ENCODE measurements at places on chromosomes 5 and 9. TPM values are rescaled to one million over a fixed set of nuclear protein-coding genes. Genes with fewer than 3 reads are reported as not detected.

- H3K4me1 ChIP-seq, result no peaks in the 10 kb centered on the region
- H3K27ac ChIP-seq, result no peak overlapping the region
- no peaks in the 10 kb centered on the region for H3K36me3 ChIP-seq
- DNase-seq, result no peak
- H3K27me3 ChIP-seq, result no peaks in the 10 kb centered on the region
Observed at GRCh38 chr9:88975966-88976889, 15.0 kb upstream of the S1PR3 start.

DNA sequence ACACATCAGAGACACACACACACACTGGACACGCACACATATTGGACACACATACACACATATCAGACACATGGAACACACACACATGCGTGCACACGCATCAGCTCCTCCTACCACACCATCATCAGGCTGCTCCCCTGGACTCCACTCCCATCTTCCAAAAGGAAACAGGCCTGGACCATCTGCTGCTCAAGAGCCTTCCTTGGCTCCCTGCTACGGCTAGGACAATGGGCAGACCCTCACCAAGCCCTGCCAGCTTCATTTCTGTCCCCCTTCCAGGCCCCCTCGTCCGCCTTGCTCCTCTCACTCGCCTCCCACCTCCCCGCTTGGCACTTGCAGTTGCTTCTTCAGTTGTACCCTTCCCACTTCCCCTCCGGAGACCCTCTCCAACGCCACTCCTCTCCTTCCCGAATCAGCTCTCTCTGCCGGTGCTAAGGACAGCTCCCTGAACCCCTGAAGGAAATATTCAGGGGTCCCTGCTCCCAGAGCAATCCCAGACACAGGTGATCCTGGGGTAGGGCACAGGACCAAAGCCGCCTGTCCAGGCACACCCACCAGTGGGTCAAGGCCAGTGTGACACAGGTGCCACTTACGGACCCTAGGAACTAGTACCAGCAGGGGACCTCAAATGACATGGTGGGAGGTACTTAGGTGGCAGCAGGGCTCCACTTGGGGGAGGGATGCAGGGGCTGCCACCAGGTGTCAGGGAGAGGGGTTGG is 12.1 kb upstream of the LAMC3 start:
- H3K27ac ChIP-seq, result no peak overlapping the region
- H3K4me1 ChIP-seq, result peaks cover 9% of the 10 kb centered on the region
- H3K27me3 ChIP-seq, result no peaks in the 10 kb centered on the region

DNA sequence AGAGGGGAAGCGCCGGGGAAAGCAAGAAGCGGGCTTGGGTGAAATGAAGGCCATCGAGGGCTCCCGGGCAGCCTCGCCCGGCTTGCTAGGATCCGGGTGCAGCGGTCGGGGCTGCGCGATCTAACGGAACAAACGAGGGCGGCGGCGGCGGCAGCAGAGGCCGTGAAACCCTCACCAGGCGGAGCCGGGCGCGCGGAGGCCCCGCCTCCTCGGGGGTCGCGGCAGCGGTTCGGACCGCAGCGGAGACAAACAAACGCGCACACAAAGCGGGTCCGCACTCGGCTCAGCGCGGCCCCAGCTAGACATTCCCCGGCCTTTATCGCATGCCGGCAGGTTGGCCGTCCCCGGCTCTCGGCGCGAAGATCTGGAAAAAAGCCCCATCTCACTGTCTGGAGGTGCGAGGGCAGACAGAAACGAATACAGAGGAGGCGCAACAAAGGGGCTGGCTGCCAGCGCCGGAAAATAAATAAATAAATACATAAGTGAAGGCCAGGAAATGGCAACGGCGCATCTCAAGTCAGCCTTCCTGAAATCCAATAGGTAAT is 10.5 kb upstream of the TRIM36 start:
- H3K36me3 ChIP-seq, result no peaks in the 10 kb centered on the region
- peaks cover 41% of the 10 kb centered on the region for H3K27me3 ChIP-seq
- H3K27ac ChIP-seq, result no peak overlapping the region

- no peaks in the 10 kb centered on the region for H3K27me3 ChIP-seq
- H3K4me3 ChIP-seq, result no peak overlapping the region
- no peaks in the 10 kb centered on the region for H3K4me1 ChIP-seq
- DNase-seq, result peak; percentile 58
- H3K36me3 ChIP-seq, result no peaks in the 10 kb centered on the region
- H3K27ac ChIP-seq, result no peak overlapping the region
Observed at GRCh38 chr9:110874963-110875674, 163.2 kb downstream of the LPAR1 start.

DNA sequence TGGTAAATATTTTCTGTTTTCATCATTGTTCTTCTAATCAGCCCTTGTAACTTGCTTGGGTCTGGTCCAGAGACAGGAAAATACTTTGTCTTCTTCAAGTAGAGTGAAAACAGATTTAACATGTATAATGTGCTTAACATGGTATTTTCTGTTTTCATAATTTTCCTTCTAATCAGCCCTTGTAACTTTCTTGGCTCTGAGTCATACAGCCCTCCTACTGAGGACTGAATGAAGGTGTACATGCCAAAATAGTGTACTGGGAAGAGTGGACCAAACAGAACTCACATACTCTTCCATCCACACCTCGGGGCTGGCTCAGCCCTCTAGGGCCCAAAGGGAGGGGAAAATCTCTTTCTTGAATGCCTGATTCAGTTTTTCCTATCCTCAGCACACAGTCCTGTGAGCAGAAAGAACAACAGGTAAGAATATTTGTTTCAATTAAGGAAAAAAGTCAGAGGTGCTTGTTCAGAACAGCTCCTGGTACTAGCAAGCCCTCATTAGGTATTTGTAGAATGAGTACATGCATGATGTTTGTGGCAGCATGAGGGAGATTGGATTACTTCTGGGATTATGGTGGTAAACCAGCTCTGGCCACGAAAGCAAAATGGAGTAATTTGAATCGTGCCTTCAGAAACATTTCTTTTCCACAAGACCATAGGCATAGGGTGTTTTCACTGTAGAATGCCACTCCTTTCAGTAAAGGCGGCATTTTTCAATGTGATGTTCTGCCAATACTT is 24.2 kb upstream of the MACIR start:
- H3K4me3 ChIP-seq, result no peak overlapping the region
- no peak overlapping the region for H3K27ac ChIP-seq
- no peaks in the 10 kb centered on the region for H3K36me3 ChIP-seq
- no peaks in the 10 kb centered on the region for H3K4me1 ChIP-seq

GRCh38 chr5:80141147-80141671 is 106.1 kb downstream of the THBS4 start:
- no peak overlapping the region for H3K4me3 ChIP-seq
- DNase-seq, result no peak
- H3K27me3 ChIP-seq, result no peaks in the 10 kb centered on the region

DNA sequence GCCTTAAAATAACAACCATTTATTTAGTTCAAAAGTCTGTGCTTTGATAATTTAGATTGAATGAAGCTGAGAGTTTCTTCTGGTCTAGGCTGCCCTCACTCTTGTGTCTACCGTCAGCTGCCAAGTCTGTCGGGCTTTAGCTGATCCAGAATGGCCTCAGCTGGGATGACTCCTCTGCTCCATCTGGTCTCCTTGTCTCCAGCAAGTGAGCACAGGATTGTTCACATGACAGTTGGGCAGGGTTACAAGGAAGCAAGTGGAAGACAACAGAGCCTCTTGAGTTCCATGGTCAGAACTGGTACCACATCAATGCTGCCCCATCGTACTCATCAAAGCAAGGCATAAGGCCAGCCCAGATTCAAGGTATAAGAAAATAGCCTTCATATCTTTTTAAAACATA is 9.0 kb downstream of the HTR1A start:
- no peaks in the 10 kb centered on the region for H3K4me1 ChIP-seq
- no peak for DNase-seq
- no peak overlapping the region for H3K4me3 ChIP-seq
- H3K27me3 ChIP-seq, result no peaks in the 10 kb centered on the region
- no peaks in the 10 kb centered on the region for H3K36me3 ChIP-seq

DNA sequence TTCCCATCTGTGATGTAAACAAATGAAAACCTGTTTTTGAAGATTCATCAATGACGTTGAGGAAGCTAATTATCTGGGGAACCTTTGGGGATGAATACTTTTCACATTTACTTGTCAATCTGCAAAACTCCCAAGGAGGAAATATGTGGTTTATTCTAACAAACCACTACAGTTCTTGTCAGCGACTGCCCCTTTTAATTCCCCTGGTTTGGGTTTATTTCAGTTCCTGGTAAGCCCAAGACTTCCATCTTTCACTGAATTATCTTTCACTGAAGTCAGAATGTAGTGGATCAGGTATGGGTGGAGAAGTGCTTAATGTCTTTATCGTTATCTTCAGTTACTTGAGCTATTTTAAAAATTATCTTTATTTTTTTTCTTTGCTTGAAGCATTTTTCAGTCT is 40.2 kb downstream of the TLR4 start:
- no peaks in the 10 kb centered on the region for H3K36me3 ChIP-seq
- no peak overlapping the region for H3K4me3 ChIP-seq
- DNase-seq, result no peak
- no peak overlapping the region for H3K27ac ChIP-seq
- H3K4me1 ChIP-seq, result peaks cover 7% of the 10 kb centered on the region

GRCh38 chr9:101543098-101543735 is 9.6 kb downstream of the RNF20 start:
- H3K4me1 ChIP-seq, result no peaks in the 10 kb centered on the region
- no peaks in the 10 kb centered on the region for H3K27me3 ChIP-seq
- H3K36me3 ChIP-seq, result peaks cover 91% of the 10 kb centered on the region

GRCh38 chr9:135262248-135262647 is 174.8 kb downstream of the OLFM1 start:
- no peaks in the 10 kb centered on the region for H3K27me3 ChIP-seq
- no peak for DNase-seq
- H3K27ac ChIP-seq, result no peak overlapping the region
- H3K4me3 ChIP-seq, result no peak overlapping the region
- no peaks in the 10 kb centered on the region for H3K4me1 ChIP-seq

AQP7 gene
- total RNA-seq, result 2.1 TPM

MRPS2 gene
- total RNA-seq, result 40.6 TPM

FANCG gene
- total RNA-seq, result 8.1 TPM

KIF24 gene
- total RNA-seq, result 3.2 TPM

NTNG2 gene
- total RNA-seq, result 8.2 TPM

SIT1 gene
- not detected for total RNA-seq

SOHLH1 gene
- total RNA-seq, result not detected

FAM221B gene
- not detected for total RNA-seq

Measured in upper lobe of left lung (tissue), 6 donors.